NCI-H146 (cell line): ENCODE measurements at places on chromosomes 13 and 19.

GRCh38 chr19:810883-811489, 10.8 kb downstream of the PLPPR3 start:
- DNase-seq = no peak

GRCh38 chr13:76387566-76387965, 498.6 kb downstream of the KCTD12 start:
- no peak for DNase-seq

DNA sequence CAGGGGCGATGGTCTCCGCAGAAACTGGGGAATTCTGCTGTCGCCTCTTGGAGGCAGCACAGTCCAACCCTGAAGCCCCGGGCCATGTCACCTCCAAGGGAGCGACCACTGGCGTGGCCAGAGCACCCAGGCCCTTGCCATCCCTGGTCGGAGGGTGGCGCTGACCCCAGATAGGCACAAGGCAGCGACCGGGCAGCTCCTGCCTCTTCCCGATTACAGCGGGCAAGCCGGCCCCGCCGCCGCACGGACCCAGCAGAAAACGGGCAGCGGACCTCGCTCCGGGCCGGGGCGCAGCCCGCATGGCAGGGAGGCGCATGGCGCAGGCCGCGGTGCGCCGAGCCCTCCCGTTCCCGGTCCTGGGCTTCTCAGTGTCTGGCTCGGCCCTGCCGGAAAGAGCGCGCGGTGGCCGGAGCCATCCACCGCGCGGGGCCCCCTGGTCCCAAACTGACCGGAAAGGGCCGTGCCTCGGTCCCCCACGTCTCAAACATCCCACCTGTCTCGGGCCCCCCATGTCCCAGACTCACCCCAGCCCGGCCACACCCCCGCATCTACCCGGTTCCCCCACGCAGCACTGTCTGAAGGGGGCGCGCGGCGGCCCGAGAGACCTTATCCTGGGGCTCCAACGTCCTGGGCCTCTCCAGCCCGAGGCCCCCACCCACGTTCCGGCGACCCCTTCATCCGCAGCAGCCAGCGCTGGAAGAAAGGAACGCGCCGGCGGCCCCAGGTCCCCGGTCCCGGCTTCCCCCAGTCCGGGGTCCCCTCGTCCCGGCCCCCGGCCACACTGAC, 727 bp downstream of the CERS1 start:
- peak; percentile 85 for DNase-seq

DNA sequence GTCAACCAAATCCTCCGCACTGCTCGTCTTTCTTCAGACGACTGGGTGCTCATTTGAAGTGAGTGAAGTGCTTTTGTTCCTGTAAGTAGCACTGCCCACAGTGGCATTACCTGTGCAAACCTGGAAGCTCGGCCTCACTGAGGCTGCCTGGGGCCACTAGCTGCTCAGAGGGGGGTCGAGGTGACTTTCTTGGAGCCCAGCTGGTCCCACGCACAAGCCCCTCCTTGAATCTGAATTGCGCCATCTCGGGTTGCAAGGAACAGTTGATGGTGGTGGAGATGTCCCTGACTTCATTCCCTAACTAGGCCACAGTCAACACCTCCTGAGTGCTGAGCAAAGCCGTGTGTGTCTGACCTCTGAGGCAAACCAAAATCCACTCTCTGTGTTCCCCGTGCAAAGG, 79.3 kb upstream of the GPR183 start:
- no peak for DNase-seq

GRCh38 chr19:33047422-33047821, 17.3 kb downstream of the RHPN2 start:
- no peak for DNase-seq

- no peak for DNase-seq
Measured at GRCh38 chr13:63010072-63010658, 1594.5 kb upstream of the PCDH20 start.

GRCh38 chr13:51590971-51591627, 6.8 kb downstream of the WDFY2 start:
- DNase-seq = no peak

GRCh38 chr19:38862321-38863059, 12.7 kb upstream of the HNRNPL start:
- DNase-seq = peak; percentile 93

GRCh38 chr19:51808333-51808986, 13.5 kb downstream of the FPR3 start:
- no peak for DNase-seq

DNA sequence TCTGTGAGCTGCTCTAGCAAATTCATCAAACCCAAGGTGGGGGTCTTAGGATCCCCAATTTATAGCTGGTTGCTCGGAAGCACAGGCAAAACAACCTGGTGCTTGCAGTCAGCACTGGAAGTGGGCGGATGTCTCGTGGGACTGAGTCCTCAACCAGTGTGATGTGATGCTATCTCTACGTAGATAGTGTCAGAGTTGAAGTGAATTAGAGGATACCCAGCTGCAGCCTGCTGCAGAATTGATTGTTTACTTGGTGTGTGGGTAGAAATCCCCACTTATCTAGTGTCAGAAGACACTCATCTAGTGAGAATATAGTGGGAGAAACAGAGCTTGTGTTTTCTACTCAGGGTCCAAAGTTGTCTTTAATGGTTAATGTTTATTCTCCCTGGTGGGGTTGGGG, 63.3 kb downstream of the CBY2 start:
- no peak for DNase-seq

DNA sequence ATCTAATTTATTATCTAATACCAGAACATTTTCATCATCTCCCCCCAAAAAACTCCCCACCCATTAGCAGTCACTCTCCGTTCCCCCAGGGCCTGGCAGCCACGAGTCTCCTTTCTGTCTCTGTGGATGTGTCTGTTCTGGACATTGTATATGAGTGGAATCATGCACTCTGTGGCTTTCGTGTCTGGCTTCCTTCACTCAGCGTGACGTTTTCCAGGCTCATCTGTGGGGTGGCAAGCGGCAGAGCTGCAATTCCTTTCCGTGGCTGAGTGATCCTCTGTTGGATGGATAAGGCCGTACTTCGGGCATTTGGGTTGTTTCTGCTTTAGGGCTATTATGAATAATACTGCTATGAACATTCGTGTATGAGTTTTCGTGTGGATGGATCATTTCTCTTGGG, 3.1 kb downstream of the AP2S1 start:
- DNase-seq = no peak

DNA sequence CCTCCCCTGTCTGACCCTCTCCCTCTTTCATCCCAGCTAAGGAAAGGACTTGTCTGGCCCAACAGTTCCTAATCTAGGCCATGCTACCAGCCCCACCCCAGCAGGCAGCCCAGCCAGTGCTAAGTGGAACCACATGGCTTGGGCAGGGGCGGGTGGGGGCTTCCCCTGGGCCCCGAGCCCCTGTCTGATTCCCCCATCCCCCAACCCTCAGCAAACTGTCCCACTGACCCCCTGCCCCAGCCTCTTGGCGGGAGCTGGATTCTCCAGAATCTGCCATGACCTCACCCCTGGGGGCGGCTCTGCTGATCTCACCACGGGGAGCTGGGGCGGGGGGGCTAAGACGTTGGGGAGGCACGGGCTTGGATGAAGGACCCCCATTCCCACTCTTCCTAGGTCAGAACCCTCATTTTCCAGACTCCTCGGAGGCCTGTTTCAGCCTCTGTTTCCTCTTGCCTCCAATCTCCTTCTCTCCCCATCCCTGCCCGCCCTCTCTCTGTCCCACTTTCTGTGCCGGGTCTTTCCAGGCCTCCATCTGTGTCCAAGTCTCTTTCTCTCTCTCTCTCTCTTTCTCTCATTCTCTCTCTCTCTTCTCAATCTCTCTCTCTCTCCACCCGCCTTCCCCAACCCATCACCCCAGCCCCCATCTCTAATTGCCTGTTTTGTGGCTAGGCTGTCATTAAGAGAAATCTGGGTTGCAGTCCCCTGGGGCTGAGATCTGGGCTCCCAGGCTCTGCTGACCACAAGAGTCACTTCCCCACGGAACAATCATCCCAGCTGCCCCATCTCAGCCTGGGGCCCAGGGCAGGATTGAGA, 2.7 kb downstream of the COL5A3 start:
- DNase-seq = no peak

DNA sequence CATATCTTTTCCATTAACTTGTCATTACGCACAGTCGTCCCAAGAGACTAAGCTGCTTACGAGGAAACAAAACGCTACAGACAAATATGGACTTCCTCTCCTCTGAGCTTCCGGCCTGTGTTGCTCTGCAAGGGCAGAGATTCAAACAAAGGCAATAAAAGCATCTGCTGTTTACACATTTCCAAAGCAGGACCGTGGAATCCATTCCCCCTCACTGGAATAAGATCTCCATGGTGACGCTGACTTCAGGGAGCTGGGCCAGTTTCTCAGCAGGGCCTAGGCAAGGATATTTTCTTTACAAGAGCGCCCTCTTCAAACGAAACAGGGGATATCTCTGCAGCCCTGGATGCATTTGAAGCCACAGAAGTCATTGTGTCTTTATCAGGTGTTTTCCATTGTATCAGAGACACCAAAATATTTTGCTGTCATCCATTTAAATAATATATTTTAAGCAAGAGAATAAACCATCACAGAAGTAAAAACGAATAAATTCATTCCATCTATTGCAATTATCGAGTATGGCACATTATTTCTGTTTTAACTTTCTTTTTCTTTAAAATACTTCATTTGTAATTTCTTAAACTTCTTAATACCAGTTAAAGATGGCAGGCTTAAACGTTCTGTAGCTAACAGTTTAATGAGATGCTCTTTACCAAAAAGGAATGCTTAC, 177.5 kb downstream of the DCLK1 start:
- DNase-seq = peak; percentile 97

- DNase-seq = no peak
Measured at GRCh38 chr19:17340302-17340870, 3.0 kb downstream of the GTPBP3 start.

DNA sequence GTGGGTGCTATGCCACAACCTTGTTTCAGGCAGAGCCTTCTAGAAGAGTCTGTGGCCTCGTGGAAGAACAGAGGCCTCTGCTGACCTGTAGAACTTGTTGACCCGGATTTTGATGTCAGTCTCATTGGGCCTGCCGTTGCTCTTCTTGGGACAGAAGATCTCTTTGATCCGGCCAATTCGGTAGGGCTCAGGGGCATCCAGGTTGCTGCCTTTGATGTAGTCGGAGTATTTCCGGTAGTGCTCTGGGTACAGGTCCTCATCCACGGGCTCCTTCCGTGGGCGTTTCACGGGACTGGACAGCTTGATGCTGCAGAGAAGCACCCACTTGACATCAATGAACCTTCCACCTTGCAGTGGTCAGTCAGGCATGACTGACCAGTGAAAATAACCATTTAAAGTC, 24.0 kb upstream of the EIF3G start:
- no peak for DNase-seq

GRCh38 chr19:35959040-35959967, 23.1 kb downstream of the LRFN3 start:
- DNase-seq = no peak

- no peak for DNase-seq
Measured at GRCh38 chr19:7509625-7510024, 6.3 kb upstream of the ZNF358 start.

GRCh38 chr13:21079761-21080592, 18.6 kb upstream of the LATS2 start:
- DNase-seq = no peak

DNA sequence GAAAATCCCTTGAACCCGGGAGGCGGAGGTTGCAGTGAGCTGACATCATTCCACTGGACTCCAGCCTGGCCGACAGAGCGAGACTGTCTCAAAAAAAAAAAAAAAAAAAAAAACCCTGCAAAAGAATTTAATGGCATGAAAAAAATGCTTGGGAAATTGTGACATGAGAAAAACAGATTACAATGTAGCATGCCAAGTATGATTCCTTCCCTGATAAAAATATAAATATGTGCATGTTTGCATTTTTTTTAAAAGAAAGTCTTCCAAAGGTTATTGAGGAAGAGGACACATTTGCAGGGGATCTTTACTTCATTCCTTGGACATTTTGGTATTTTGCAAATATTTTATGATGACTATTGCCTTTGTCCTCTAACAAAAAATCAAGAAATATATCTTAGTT, 14.5 kb upstream of the ZBTB32 start:
- no peak for DNase-seq

DNA sequence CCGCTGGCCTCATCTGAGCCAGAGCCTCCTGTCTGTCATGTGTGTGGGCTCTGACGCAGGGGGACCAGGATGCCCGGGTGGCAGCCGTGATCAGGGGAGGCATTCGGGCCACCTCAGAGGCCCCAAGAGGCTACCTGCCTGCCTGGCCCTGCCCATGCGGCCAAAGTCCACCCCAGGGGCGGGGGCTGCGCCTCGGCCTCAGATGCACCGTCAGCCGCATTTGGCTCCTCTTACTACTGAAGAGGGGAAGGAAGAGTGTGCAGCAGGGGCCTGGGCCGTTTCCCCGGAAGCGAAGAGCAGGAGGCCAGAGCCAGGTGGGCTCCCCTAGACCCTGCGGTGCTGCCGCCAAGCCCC, 34.0 kb downstream of the C13orf46 start:
- DNase-seq = no peak

- DNase-seq = no peak
Measured at GRCh38 chr13:48493066-48493765, 39.7 kb downstream of the RCBTB2 start.

GRCh38 chr13:27593267-27593666, 27.1 kb downstream of the LNX2 start:
- no peak for DNase-seq

DNA sequence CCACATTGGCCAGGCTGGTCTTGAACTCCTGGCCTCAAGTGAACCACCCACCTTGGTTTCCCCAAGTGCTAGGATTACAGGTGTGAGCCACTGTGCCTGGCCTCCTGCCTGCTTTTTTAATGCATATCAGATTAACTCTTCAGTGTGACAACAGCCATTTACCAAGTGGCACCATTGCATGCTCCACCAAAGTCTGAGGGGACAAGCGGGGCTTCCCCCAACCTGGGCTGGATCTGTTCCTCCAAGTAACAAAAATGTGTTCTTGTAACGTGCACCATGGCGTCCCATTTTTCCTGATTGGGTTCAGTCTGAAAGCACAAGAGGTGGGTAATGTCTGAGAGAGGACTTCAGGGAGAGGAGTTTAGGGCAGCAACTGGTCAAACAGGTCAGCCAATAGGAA, 77.8 kb downstream of the TEX29 start:
- no peak for DNase-seq

- no peak for DNase-seq
Measured at GRCh38 chr13:31179754-31180153, 18.1 kb upstream of the HSPH1 start.

DNA sequence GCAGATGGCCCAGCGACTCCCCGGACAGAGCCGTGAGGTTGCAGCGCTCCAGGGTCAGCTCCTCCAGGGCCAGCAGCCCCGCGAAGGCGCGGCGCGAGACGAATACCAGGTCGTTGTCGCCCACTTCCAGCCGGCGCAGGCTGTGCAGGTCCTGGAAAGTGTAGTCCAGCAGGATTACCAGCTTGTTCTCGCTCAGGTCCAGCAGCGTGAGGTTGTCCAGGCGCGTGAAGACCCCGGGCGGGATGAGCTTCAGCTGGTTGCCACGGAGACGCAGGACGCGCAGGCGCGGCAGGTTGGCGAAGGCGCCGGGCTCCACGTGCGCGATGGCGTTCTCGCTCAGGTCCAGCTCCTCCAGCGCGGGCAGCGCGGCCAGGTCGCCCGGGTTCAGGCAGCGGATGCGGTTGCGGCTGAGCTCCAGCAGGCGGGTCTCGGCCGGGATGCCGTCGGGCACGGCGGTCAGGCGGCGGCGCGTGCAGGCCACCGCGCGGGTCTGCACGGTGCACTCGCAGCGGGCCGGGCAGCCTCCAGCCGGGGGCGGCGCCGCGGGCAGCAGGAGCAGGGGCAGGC, 9.3 kb upstream of the PEAK3 start:
- DNase-seq = peak; percentile 75
